ENCODE measurements at places on chromosomes 2 and 18.

GRCh38 chr2:190328573-190329147 lies 9.0 kb upstream of the HIBCH start:
- DNase-seq = no peak

- DNase-seq = no peak
Measured at GRCh38 chr18:47262301-47263149, 11.1 kb upstream of the SKOR2 start.

- no peak for DNase-seq
Measured at GRCh38 chr2:97913846-97914245, 81.9 kb downstream of the TMEM131 start.

GRCh38 chr18:10928011-10928771 lies 221.2 kb downstream of the PIEZO2 start:
- DNase-seq = no peak
